ENCODE measurements at places on chromosomes 13 and 19.

DNA sequence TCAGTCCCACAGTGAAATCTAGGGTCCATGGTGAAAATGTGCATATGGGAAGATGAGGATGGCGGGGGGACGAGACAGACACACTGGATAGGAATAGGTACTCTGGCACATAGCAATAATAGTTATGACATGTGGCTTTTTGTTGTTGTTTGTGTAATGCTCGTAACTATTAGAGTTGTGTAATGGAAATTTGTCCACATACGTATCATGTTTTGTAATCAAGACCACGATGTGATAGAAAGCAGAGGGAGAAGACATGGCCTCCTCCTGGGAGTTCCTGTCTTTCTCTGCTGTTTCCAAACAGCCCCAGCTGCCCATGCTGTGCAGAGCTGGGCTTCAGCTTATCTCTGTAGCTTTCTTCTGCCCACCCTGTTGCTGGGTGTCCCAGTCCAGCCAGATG lies 185.3 kb upstream of the TMTC4 start:
- DNase-seq: no peak

DNA sequence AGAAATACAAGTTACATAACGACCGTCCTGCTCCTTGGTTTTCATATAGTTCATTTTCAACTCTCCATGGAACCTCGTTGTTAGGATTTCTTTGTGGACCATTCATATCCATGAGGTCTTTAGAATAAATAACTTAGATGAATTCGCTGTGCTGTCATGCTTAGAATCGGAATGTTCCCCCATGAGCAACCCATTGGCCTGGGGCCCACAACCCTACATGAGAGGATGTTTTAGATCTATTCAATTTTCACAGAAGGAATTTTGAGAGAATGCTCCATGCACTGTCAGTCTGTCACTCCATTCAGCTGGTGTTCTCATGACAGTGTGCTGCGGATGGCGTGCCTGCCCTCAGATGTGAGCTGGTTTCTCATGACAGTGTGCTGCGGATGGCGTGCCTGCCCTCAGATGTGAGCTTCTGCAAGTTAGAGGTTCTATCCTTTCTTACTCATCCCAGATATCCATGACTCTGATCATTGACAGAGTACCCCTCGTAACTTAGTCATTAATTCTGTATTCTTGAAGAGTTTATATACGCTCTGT lies 1193.1 kb downstream of the EFNB2 start:
- DNase-seq: no peak

- no peak for DNase-seq
Observed at GRCh38 chr13:111129465-111130115, 14.5 kb downstream of the ARHGEF7 start.

- DNase-seq: no peak
Observed at GRCh38 chr19:5349041-5349440, 8.4 kb upstream of the PTPRS start.

- DNase-seq: no peak
Observed at GRCh38 chr19:50537306-50537685, 23.6 kb upstream of the ASPDH start.

GRCh38 chr13:48693998-48694397 lies 40.3 kb downstream of the CYSLTR2 start:
- no peak for DNase-seq

DNA sequence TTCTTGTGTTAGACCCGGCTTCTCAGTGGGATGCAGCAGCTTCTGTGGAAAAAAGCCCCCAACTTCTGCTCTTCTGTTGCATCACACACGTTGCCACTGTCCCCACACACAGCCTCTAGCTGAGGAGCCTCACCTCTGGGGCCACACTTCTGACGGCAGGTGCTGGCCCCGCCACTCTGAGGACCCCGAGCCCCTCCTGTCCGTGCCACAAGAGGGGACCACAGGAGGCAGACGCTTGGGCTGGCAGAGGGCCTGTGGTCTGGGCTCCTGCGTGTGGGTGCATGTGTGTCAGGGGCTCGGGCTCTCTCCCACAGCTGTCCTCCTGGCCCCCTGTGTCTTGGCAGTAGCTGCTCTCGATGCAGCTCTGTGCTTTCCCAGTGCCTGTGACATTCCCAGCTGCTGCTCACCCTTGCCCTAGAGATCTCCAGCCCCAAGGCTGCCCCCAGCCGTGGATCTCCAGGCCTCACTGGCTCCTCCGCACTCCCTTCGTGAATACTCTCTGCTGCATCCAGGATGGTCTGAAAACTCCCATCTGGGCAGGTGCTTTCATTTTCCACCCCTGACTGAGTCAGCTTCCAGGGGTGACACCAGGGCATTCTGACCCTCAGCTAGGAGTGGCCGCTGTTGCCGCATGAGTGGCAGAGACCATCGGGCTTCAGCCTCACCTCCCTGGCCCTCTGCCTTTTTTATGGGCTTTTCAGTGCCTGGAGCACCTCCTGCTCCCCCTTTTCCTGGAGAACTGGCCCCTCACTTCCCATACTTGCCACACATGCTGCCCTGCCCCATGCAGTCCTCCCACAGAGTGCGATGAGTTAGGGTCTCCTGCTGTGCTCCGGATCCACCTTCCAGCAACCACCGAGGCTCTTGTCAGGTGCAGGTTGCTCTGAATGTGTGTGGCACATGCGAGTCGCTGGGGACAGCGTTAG lies 13.7 kb downstream of the MAU2 start:
- DNase-seq: no peak

- peak; percentile 55 for DNase-seq
Observed at GRCh38 chr19:7293762-7294557, at the start of gene INSR. Gene INSR, minus strand, starts transcription at chr19:7294414. Its CDS starts 523 bp downstream, at chr19:7293891.

DNA sequence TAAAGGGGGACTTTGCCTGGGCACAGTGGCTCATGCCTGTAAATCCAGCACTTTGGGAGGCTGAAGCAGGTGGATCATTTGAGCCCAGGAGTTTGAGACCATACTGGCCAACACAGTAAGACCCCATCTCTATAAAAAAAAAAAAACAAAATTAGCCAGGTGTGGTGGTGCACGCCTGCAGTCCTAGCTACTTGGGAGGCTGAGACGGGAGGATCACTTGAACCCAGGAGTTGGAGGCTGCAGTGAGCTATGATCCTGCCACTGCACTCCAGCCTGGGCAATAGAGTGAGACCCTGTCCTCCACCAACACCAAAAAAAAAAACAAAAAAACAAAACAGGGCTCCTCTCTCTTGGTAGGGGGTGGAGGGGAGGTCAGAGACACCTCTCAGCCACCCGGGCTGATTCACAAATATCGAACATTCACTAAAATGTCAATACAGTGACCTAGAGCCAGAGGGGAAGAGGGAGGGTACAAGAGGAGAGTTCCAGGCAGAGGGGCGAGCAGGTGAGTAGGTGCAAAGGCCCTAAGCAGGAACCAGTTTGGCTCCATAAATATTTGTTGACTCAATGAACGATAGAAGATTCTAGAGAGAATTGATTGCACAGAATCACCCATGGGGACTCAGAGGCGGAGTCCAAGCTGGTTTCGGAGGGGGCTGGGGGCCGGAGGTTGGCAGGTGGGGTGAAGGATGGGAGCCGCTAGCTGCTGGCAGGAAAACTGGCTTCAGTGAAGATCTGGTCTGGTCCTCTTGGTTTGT lies 1.0 kb upstream of the CREB3L3 start:
- no peak for DNase-seq

DNA sequence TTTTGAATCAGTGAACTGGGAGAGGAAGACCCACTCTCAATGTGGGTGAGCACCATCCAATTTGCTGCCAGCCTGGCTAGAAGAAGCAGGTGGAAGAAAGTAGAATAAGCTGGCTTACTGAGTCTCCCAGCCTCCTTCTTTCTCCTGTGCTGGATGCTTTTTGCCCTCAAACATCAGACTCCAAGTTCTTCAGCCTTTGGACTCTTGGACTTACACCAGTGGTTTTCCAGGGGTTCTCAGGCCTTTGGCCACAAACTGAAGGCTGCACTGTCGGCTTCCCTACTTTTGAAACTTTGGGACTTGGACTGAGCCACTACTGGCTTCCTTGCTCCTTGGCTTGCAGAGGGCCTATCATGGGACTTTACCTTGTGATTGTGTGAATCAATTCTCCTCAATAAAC lies 804.2 kb upstream of the SLITRK1 start:
- DNase-seq: no peak

DNA sequence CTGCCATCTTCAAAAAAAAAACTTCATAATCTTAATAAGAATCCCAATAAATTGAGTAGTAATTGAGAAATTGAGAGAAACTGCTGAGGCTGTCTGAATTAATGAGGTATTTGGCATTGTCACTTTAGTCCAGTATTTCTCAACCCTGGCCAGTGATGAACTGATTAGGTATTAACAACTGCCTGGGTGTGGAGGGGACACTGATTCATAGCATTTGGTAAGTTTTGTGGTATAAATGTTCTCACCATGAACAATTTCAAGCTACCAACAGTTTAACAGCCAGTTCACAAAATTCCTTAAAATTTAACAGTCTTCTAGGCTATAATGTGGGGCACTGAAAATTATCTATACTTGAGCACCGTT lies 18.3 kb downstream of the GPC6 start:
- no peak for DNase-seq

DNA sequence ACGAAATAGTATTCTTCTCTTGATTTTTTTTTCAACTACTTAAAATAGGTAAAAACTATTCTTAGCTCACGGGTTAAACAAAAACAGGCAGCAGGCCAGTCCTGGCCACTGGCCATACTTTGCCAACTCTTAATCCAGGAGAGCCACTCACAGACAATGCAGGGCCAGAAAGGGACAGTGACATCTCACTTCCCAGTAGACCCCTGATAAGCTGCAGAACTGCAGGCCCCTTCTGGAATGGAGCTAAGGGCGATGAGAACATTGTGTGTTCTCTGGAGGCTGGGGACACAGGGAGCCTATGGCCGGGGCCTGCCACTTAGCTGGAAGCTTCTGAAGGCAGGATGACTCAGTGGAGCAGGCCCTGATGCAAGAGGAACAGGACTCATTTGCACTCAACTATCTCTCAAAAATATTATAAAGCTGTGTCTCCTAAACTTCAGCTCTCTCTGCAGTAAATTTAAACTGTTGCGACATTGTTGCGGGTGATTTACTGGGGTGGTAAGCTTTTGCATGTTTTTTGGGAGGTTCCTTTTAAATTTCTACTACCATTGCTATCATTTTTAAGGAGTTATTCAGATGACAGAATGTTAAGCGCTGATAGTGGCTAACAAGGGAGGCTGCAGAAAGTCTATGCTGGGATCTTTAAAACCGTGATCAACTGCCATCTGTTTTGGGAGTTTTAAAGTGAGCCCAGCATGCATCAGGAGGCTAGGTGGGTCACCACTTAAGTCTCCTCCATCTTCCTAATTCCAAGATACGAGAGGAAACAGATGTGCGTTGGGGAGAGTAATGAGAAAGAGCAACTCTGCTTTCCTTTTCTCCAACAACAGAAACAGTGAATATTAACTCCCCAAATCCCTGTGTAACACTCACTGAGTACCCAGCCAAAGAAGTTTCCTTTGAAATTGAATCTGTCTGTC lies 33.2 kb upstream of the KATNAL1 start:
- no peak for DNase-seq

GRCh38 chr19:58356766-58357480 lies 3.6 kb upstream of the A1BG start:
- DNase-seq: no peak

DNA sequence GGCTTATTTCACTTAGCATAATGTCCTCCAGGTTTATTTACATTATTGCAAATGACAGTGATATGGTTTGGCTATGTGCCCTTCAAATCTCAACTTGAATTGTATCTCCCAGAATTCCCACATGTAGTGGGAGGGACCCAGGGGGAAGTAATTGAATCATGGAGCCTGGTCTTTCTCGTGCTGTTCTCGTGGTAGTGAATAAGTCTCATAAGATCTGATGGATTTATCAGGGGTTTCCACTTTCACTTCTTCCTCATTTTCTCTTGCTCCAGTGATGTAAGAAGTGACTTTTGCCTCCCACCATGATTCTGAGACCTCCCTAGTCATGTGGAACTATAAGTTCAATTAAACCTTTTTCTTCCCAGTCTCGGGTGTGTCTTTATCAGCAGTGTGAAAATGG lies 109.6 kb downstream of the VWA8 start:
- no peak for DNase-seq

DNA sequence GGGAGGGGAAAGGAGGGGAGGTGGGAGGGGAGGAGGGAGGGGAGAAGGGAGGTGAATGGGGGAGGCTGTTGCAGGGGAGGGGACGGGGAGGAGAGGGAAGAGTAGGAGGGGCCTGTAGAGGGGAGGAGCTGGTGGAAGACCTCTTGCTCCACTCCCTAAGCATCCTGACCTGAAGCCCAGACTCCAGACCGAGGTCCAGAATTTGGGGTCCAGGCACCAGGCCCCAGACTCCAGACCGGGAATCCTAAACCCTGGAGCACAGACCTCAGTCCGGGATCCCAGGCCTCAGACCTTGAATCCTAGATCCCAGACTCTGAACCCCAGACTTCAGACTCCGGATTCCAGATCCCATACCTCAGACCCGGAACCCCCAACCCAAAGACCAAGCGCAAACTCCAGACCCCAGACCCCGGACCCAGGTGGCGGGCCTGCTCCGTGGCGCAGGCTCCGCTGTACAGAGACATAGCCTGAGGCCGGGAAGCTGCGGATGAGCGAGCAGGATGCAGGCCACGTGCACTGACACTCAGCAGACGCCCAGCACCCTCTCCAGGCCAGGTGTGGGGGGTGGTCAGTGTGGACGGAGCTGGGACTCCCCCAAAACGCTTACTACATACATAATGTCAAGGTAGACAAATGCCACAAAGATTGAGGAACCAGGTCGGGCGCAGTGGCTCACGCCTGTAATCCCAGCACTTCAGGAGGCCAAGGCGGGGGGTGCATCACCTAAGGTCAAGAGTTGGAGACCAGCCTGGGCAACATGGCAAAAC lies 710 bp upstream of the BTBD2 start:
- peak; percentile 76 for DNase-seq

GRCh38 chr19:16326401-16327168 lies 2.0 kb downstream of the KLF2 start:
- peak; percentile 67 for DNase-seq

DNA sequence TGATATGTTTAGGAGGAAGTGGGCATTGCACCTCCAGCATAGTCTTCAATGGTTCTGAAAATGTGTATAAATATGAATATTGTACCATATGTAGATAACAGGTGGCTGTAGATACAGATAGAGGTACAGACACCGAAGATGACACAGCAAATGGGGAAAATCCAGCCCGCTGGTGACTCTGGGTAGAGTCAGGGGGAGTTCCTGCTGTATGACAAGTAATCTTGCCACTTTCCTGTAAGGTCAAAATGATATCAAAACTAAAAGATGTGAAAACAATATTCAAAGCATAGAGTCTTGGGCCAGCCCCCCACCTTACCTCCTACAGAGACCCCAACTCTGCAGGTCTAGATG lies 17.8 kb downstream of the C2CD4C start:
- DNase-seq: no peak

DNA sequence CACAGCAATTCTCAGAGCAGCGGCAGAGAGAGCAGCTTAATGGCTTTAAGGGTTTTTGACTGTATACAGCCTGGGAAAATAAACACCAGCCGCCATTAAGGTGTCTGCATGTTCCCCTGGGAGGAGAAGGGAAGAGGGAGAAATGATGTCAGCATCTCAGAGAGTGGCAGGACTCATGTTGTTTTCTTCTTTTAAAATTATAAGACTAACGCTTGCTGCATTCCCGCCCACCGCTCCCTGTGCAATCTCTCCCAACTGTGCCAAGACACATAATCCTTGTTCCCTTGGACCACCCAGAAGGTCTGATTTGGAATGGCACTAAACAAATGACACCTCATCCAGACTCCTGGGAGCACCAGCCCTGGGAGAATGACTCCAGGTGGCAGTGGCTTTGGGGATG lies 27.7 kb upstream of the FAM216B start:
- DNase-seq: no peak
